ENCODE measurements at places on chromosomes 3 and 15.
A peak's percentile ranks its signal among the peaks of the same experiment; 100 is the strongest.

DNA sequence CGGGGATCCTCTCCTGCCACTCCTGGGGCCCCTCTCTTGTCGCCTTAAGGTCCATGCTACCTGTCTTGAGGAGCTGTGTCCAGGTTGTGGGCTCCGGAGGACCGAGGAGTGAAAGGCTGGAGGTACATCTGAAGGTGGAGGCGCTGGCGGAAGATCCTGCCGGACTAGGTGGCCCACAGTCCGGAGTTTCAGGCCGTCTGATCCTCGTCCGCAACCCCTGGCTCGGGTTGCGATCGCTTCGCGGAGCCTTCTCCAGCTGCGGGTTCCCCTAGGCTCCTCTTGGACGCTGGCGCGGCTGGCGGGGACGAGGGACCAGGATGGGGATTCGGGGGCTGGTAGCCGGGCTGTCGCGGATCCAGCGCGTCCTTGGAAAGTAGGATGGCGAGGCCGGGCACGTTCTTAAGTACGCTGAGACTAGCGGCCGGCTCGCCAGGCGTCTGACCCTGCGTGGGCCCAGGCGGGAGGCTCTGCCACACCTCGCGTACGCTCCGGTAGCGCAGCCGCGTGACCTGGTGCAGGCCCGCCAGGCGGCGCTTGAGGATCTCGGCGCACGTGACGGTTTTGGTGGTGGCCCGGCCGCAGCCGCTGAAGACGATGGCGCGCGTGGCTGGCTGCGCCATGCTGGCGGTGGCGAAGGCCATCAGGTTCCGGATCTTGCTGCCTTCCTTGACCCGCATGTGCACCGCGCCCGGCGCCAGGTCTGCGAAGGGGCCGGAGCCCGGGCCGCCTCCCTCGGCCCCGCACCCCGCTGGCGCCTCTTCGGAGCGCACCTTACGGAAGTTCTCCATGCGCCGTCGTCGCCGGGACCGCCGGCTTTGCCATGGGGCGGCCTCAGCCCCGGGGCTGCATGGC is 550 bp downstream of the RPP25 start:
- peak; percentile 54 for DNase-seq

- no peak for DNase-seq
Measured at GRCh38 chr3:143856252-143856970, 8.1 kb upstream of the SLC9A9 start.

DNA sequence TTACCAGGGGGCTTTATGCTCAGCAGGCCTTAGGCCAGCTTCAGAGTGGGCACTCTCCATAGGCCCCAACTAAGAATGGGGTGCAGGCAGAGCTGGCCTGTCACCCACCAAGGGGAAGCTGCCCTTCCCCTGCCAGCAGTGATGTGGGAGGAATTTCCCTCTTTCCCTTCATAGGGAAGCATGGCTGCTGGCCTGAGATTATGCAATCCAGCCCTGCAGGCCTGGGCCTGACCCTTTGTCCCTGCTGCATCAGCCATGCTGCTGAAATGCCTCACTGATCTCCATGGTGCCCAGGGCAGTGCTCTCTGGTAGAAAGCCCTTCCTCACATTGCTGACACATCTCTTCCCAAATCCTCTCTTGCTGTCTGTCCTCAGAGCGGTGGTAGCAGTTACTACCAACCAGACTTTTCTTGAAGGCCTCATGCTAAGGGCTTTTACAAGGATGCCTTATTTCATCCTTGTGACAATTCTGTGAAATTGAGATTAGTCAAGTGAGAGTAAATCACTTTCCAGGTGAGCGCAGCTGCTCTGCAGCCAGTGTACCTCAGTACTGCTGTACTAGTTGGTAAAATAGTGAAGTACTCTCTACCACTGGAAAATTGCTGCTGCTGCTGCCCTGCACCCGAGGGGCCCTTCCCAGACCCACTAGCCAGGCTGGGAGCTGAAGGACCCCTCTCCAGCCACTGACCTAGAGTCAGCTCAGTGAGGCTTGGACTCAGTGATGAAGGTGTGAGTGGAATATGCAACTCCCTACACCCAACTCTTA is 33.8 kb downstream of the MRAS start:
- DNase-seq = peak; percentile 42

DNA sequence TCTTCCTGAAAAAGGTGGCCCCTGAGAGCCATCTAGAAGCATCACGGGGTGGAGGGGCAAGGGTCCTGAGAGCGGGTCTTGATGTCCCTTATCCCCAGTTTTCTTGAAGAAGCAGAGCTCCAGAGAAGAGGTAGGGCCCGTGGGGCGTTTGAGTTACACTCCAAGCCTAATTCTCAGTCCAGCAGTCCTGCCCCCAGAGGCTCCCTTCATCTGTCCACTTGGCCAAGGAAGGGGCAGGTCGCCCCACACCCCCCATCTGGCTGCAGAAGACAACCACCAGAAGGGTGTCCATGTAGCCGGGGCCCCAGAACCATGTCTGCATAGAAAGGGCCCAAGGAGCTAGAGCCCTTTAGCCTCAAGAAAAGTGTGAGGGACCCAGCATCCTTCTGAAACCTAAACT is 25.5 kb upstream of the RPL32 start:
- no peak for DNase-seq

DNA sequence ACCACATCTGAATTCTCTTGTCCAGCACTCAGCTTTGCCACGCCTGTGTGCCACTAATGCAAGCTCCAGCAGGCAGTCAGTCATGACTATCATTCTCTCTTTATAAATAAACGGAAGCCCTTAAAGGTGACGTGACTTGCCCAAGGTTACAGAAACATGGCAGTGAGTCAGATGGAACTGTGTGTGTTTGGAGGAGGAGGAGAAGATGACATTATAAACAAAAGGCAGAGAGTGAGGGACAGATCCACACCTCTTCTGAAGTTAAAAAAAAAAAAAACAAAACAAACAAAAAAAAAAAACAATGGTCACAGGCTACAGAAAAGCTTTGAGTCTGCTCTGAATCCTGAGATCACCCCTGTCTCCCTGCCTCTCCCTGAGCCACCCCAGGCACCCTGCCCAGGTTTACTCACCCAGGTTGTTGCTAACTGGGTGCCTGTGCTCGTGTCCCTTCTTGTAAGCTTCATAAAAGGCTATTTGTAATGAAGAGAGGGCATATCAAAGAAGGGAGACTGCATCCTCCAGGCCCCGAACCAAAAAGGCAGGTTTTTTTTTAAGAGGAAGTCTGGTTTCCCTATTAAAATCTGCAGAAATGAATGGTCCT is 119.7 kb upstream of the PHLDB2 start:
- DNase-seq = no peak

DNA sequence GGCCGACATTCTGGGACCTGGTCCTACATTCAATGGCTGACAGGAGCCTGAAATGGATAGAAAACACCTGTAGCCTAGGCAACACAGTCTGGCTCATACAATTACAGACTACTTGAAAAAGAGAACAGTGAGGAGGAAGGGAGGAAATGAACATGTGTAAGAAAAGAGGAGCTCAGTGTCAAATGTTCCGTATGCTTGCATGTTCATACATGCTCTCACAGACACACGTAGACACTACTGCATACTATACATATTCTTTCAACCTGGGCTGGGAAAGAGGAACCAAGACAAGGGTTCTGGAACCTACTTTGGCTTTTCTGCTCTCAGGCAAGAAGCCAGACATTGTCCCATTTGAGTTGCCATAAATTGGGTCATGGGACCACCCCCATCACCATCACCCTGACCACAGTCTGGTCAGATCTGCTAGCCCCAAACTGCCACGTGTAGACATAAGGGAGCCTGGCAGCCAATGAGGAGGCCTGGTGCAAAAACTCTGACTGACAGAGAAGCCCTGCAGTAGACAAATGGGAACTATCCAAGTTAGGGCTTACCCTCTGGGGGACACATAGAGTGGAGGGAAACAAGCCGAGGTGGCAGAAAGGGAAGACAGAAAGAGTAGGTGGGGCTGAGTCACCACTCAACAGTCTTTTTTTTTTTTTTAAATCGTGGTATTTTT is 310.0 kb downstream of the SHQ1 start:
- no peak for DNase-seq

- DNase-seq = no peak
Measured at GRCh38 chr3:40464339-40465110, 7.4 kb downstream of the RPL14 start.

DNA sequence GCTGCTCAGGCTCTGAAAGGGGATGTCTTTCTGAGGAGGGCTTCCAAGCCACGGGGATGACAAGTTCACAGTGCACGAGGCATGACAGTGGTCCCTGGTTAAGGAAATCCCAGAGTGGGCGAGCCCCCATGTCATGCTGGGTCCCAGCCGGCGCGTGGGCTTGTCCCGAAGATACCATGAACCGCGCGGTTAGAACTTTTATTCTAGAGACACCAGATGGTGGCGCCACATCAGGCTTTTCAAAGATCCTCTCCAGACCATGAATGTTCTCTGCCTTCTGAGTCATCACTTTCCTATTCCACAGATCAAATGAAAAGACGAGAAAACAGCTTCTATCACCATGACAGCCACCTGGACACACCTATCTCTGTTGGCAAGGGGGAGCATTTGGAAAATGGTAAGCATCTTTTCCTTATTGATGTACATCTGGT is 227.8 kb upstream of the LYSMD4 start:
- peak; percentile 12 for DNase-seq

DNA sequence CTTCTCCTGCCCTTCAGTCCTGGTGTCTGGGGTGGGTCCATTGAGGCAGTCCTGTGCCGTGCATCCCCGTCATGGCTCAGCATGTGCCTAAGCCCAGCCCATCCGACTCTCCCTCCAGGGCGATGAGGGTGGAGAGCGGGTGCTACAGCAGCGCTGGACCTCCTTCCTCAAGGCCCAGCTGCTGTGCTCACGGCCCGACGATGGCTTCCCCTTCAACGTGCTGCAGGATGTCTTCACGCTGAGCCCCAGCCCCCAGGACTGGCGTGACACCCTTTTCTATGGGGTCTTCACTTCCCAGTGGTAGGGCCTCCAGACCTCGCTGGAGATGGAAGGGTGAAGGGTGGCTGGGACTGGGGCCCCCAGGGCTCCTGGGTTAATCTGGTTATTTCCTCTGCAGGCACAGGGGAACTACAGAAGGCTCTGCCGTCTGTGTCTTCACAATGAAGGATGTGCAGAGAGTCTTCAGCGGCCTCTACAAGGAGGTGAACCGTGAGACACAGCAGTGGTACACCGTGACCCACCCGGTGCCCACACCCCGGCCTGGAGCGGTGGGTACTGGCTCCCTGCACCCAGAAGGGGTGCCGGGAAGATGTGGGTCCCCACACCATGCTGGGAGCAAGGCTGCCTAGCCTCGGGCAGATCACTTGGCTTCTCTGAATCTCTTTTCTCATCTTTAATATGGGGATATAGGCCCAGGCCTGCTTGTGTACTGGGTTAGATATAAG is 10.1 kb downstream of the CIB1 start:
- no peak for DNase-seq

- no peak for DNase-seq
Measured at GRCh38 chr3:126124896-126125295, 41.0 kb upstream of the SLC41A3 start.

DNA sequence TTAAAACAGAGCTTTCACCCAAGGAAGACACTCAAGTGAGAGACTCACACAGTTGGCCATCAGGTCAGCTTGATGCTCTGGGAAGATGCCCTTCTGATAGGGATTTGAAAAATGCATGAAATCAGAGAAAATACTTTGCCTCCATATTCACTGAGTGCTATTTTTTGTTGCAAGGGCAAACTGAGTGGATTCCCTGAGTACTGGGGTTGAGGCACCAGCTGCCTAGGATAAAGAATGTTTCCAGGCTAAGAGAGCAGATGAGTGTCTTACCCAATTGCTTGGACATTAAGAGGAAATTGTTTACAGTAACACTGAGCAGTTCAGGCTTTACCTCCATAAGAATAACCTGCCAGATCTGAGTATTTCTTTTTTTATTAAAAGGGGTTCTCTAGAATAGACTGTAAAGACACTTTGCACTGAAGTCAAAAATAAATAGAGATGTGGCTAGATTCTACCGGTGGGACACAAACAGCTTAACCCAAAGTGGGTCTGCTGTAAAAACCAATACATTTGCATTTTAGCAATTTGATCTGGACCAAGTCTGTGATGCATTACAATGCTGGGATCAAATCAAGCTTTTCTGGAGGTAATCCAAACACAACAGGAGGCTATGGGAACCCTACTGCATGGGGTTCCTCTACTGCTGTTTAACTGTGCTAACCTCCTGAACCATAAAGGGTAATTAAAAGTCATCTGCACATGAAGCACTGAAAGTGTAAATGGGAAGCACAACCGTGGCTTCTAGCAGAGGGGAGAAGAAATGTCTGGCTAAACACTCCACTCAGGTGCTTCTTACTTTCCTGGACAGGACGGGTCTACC is 238.8 kb upstream of the WNT5A start:
- DNase-seq = no peak

DNA sequence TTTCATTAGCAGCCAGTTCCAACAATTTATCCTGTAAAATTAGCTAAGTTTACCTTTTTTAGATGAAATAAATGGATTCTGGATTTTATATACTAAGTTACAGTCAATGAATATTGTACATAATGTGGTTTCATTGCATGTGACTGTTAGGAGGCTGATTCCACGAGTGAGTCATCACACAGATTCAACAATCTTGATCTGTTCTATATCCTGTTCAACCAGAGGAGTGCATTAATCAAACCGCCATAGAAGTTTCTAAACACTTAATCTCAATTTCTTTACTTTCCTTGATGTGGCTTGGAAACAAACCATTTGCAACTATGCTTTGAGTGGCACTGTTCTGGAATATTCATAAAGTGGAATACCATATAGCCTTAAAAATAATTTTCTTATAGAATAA is 15.3 kb downstream of the DNAJC13 start:
- DNase-seq = no peak

DNA sequence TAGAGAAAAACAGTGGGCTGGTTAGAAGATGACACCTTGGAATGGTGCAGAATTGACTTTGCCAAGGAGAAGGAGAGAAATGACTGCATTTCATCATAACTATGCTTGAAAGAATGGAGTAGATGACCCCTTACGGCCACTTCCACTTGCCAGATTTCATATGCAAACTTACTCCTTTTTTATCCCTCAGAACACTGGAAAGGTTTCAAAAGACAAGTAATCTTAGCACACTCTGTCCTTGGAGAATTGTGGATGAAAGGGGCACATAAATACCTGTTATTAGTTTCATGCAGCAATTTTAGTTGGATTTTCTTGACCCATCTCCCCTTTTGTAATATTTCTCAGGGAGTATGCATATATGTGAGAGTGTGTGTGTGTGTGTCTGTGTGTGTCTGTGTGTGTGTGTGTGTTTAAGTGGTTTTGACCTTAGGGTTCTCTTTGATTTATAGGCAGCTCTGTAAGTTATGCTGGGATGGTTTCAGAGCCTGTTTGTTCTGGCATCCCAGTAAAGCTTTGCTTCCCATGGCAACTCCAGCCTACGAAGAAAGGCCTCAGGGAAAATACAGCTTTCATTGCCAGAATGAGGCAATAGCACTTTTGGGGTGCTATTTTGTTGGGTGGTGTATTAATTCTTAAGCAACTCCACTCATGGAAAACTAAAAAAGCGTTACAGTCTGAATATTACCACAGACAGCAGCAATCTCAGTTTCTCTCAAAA is 122.2 kb upstream of the TP63 start:
- DNase-seq = no peak
